Stimulated activated CD8-positive, alpha-beta memory T cell treated with anti-CD3 and anti-CD28 coated beads, Interleukin-12 subunit alpha, Interleukin-12 subunit beta, amount 100 ng/mL, for 4 hours (primary cell): ENCODE measurements at places on chromosomes 7 and 10.

DNA sequence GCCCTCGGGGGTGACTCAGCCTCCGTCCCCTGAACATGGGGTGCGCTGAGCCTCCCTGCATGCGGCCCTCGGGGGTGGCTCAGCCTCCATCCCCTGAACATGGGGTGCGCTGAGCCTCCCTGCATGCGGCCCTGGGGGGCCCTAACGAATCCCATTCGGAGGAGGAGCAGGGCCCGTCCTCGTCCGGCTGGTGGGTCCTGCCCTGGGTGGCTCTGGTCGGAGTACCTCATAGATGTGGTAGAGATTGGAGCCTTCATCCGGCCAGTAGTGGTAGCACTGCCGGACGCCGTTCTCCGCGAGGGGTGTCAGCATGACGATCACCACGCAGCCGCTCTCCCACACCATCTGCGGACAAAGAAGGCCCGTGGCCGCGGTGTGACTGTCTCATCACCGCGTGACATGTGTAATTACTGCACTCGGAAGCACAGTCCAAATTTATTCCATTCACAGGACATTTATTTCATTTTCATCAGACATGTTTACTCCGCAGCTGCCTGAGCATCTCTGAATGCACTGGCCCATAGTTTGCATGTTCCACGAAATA lies 241.1 kb downstream of the DNAJB6 start:
- no peak for DNase-seq

DNA sequence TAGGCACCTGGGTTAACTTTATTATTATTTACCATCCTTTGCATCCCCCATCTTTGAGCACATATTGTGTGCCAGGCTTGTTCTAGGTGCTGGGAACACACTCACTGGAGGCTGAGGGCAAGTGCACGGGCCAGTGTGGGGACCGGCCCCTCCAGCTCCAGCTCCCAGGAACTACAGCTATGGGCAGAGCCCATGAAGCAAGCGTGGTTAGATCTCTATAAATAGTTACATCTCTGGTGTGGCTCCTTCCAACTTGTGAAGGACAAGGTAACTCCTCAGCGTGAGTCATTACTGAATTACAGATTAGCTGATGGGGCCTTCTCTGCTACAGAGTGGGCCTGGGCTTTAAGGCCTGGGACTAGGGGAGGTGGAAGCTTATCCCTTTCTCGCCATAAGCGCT lies 583.5 kb downstream of the SDK1 start:
- no peak for DNase-seq

DNA sequence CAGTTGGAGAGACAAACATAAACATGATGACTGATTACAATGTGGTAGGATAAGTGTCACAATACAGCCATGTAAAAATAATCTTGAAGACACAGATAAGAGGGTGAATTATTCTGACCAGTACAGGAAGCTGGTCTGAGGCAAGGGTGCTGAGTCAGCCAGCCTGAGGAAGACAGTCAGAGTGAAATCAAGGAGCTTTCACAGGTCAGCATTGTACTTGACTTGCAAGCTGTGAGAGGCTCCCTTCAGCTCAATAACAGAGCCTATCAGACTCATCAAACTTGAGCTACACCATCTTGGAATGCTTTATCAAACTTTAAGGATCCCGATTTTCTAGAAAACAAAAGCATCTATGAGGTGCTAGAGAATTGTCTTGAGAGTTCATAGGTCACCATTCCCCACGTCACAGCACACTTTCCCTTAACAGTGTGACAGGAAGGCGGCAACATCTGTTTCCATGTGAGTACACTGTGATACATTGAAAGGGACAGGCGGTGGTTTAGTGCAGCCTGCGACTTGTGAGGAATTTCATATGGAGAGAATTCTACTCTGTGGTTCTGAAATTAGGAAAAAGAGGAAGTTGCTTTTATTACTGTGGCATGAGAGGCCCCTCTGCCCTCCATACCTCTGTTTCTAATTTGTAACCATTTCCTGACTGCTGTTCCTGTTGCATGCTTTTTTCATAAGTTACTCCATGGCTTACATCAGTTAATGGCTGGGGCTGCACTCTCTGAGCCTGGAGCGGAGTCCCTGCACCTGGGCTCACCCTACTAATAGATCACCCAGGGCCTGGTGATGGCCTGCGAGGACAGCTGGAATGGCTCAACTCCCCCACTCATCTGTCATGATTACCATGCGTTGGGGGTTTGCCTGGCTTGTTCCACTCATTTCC lies 417.1 kb downstream of the SUGCT start:
- DNase-seq, result no peak

DNA sequence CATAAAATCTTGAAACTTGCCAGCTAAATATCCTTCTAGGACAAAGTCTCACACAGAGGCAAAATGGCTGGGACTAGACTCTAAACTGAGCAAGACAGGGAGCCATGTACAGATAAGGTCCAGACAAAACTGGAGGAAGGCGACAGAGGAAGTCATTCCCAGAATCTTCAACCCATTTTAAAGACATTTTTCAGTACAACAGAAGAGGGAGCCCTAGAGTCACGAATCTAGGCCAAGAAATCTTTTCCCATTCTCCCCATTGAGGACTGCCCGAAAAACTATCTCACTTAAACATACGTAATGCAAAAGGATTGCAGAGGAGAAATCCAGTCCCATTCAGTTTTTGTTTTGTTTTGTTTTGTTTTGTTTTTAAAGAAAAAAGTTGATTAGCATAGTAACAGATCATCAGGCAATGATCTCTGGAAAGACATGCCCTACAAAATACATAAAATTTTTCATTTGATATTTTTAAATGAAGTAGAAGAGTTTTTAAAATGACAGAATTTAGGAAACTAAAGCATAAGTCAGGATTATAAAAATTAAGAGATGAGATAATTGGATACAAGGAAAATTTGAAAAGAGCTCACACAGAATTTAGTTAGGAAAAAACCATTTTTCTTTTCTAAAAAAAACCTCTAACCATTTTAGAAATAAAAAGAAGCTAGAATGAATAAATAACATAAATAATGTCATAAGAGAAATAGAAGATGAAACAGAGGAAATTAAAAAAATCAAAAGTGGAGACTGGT lies 16.9 kb upstream of the PRF1 start:
- DNase-seq, result no peak

- DNase-seq, result no peak
These were observed 161.6 kb downstream of the CAMK1D start for GRCh38 chr10:12510984-12511383.

GRCh38 chr10:34647160-34647559 lies 167.9 kb downstream of the PARD3 start:
- no peak for DNase-seq

GRCh38 chr7:149067869-149068268 lies 22.6 kb downstream of the ZNF786 start:
- no peak for DNase-seq

DNA sequence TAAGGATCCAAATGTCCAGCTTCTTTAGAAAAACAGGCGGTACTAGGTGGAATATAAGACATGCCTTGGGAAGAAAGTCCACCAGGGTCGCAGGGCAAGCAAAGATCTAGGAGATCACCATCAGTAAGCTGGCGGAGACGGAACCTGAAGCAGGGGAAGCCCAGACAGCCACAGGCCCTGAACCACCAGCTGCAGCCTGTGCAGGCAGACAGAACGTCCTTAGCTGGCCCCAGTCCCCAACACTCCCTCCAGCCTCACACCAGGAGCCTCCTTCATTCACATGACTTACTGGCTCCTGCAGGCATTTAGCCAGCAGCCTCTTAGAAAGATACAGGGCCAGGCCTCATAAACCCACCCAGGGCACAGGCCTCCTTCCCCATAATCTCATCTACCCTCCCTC lies 17.4 kb downstream of the RGS10 start:
- no peak for DNase-seq

DNA sequence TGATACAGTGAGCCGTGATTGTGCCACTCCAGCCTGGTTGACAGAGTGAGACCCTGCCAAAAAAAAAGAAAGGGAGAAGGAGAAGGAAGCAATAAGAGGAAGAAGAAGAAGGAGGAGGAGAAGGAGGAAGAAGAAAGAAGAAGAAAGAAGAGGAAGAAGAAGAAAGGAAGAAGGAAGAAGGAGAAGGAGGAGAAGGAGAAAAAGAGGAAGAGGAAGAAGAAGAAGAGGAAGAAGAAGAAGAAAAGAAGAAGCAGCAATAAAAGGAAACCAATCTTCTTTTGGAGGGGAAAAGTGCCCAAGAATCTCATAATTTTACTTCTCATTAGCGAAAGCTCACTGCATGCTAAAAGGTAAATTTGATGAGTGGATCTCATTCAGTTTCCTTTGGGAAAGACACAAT lies 85.7 kb upstream of the GLCCI1 start:
- no peak for DNase-seq

DNA sequence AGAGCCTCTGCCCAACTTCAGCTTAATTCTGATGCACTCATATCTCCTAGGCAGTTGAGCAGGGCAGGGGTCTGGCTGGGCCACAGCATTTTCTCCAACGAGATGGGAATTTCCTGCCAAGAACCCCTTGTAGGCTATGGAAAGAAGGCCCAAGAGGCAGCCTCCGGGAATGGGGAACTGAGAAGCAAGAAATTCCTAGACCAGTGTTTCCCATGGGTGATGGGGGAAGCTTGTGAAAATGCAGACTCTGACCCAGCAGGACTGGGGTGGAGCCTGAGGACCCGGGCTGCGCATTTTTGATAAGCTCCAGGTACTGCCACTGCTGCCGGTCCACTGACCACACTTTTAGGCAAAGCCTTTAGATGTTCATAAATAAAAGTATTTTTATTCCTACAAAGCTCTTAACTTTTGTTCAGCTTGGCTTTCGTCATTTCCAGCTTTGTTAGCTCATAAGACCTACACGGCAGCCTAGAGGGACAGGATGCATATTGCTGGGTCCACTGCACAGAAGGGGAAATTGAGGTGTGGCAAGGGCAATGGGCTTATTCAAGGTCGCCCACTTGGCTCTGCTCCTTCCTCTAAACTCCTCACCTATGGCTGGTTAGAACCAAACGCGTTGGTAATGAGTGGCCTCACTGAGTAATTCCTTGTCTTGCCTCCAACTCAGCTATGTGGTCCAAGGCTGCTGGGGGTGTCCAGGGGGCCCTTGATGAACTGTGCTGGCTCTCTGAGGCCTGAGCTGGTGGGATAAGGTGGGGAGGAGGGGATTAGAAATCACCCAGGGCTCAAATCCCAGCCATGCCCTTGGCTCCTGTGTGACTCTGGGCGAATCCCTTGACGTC lies 29.5 kb downstream of the ZCCHC24 start:
- no peak for DNase-seq

DNA sequence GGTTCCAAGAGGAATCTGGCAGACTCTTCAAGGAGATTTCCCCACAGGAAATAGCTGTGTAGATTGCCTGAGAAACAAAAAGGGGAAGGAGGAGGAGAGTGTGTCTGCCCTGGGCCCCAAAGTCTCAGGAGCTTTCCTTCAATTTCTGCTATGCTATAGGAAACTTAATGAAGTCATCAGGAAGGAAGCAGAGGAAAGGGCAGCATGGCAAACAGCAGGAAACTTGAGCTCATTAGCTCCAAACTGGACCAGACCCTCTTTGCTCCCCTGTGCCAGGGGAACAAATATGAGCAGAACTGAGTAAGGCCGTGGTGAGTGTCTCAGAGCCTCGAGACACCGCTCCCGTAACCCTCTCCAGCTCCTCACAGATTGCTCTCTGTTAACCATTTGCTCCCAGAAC lies 4.8 kb upstream of the KCNIP2 start:
- DNase-seq, result no peak

- no peak for DNase-seq
These were observed 70.6 kb downstream of the AP3M1 start for GRCh38 chr10:74079936-74080590.

DNA sequence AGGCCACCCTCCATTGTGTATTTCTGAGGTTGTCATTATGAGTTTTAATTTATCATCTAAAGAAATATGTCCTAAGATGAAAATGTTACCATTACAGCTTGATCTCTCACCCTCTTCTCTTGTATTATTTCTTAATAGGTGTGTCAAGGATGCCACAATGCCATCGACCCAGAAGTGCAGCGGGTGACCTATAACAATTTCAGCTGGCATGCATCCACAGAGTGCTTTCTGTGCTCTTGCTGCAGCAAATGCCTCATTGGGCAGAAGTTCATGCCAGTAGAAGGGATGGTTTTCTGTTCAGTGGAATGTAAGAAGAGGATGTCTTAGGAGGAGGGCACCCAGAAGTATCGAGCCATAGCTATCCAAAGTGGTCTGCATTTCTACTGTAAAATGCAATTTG lies 46.8 kb downstream of the TES start:
- no peak for DNase-seq

GRCh38 chr7:29100924-29101323 lies 45.4 kb downstream of the CPVL start:
- no peak for DNase-seq

GRCh38 chr7:121831801-121832200 lies 41.2 kb upstream of the PTPRZ1 start:
- no peak for DNase-seq

DNA sequence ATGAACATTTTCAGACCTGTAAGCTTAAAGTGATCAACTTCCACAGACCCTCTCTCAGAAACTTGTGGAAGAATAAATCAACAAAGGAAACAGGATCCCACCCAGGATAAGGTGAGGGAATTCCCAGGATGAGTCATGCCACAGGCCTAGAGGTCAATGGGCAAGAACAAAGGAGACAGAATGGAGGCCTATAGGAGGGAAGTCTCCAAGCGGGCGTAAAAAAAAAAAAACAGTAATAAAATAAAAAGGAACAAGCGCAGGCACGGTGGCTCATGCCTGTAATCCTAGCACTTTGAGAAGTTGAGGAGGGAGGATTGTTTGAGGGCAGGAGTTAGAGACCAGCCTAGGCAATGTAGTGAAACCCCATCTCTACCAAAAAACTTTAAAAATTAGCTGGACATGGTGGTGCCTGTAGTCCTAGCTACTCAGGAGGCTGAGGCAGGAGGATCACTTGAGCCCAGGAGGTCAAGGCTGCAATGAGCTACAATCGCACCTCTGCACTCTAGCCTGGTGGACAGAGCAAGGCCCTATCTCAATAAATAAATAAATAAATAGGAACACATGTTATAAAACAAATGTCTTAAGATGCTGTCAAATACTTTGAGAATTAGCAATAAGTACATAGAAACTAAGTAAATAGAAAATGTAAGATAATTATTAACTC lies 8.4 kb downstream of the SORBS1 start:
- DNase-seq, result no peak

GRCh38 chr10:112208292-112208691 lies 24.7 kb upstream of the GPAM start:
- no peak for DNase-seq

DNA sequence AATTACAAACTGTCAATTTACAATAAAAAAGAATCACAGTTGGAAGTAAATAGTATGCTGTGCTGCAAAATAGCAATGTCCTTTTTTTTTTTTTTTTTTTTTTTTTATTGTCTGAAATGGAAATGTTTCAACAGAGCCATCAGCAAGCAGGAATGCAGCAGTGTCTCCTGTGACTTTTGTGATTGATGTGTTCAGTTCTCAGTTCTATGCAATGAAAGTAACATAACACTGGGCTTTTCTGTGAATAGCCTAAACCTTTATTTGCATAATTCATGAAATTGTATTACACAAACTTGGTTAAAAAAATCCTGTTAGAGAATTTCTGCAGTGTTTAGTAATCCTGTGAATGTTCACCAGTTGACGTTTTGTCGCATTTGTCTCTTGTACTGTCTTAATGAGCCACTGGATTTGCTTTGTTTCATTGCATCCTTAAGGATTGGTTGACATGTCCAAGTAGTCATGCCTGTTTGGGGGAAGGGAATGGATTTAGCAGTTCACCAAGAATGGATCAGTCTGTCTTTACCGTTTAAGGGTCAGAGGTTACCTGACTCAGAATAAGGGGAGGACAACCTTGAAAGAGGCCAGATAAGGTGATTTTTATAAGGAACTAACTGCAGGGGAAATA lies 192.7 kb downstream of the MLLT10 start:
- no peak for DNase-seq
